ENCODE measurements at places on chromosomes 3 and 15.

- no peak for DNase-seq
These were observed 33.0 kb downstream of the CLEC3B start for GRCh38 chr3:45059132-45059531.

DNA sequence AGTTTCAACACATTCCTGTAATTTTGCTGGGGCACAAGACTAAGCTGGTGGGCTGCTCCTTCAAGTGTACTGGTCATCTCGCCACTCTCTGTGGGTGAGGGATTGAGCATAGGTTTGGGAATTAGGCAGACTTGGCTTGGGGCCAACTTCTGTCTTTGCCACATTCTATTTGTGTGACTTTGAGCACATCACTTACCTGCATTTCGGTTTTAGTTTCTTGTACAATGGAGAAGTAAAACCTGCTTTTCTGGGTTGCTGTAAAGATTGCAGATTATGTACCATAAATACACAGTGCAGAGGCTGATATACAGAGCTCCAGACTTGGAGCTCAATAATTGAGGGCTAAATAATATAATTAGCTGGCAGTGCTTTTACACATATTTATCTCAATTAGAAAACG, 162.1 kb downstream of the C3orf38 start:
- no peak for DNase-seq

- DNase-seq = no peak
These were observed 29.1 kb downstream of the SLC6A1 start for GRCh38 chr3:11021611-11022011.

DNA sequence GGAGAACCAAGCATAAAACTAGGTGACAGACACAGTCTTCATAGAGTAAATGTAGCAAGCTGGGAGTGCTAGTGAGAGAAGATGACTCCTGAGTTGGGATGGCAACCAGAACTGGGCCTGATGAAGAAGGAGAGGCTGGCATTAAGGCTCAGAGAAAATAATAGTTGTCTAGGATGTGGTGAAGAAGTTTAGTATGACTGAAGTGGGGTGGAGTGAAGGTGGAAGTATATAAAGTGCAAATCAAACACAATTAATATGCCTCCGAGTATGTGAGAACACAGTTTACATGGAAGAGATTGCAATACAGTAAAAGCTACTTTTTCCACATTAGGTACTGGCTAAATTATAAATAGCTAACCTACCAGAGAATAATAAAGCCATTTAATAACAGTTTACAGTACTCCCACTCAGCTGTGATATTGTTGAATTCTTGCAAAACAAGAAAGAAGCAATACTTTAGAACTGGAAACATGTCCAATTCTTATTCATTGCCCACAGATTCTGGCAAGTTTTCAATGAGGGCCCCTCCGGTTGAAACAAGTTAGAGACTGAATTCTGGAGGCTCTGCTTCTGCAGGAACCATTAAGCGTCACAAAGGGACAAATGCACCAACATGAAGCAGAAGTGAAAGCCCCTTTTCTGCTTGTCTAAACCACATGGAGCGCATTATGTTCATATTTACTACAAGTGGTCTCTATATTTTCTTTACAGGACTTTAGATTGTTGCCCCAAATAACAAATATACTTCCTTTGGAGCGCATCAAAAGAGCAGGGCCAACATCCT, 243.7 kb downstream of the SLC9A9 start:
- DNase-seq = no peak

DNA sequence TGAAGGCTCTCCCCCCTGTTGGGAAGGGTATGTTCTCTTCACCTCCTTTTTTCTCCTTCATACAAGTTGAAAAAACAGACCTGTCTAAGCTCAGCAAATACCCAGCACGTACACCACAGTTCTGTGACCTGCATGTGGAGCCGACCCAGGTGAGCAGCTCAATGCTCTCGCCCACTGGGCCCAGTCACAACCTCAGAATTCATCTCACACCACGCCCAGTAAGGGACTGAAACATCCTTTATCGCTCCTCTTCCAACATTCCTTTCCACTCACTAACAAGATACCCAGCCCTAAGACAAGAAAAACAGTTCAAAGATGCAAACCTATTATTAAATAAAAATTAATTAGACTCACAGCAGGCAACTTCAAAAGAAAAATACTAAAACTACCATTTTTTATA, 68.9 kb downstream of the FOXP1 start:
- DNase-seq = no peak

DNA sequence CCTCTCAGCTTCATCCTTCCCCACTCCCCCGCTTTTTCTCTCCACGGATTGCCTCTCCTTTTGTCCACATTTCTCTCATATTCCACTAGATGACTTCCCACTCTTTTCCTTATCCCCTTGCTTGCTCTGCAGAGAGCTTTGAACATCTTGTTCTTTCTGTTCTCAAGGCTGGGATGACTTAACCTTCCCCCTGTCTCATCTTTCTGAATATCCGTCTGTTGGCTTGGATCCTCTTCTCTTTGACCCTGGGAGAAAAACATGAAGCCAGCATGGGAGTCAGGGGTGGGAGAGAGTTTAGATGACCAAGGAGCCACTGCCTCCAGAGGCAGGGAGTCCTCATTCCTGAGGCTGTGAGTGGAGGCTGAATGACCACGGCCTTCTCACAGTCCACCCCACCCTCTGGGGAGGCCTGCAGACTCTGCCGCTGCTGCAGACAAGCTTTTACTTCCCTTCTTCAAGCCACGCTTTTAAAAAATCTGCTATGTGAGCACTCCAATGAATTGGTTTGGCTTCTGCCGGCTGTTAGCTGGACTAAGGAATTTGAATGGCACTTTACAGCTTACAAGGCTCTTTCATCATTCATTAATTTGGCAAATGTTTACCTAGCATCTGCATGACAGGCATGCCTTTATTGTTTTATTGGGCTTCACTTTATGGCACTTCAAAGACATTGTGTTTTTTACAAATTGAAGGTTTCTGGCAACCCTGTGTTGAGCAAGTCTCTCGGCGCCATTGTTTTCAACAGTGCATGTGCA, 111.6 kb upstream of the SLC6A6 start:
- no peak for DNase-seq

DNA sequence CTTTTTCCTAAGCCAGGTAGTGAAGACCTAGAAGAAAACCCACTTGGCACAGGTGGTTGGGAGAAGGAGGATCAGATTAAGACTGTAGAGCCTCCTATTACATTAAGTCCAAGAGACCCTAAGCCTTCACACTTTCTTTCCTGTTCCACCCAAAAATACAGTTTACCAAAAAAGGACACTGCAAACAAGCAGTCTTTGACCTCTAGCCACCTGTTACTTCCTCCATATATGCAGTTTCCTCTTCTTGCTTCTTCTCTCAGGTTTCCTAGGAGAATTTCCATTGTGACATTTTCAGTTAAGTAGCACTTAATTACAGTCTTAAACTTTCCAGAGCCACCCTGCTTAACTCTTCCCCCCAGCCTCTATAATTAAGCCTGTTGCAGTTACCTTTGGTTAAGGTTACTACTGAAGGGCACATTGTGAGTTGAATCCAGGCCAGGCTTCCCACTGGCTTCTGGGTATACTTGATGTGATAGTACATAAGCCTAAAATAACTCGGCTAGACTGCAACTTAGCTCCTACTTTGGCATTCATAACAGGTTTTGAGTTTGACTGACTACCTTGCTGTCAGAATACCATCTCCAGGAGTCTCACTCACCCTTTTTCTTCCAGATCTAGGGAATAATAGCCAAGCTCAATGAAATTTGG, 114.2 kb upstream of the UMPS start:
- DNase-seq = no peak

DNA sequence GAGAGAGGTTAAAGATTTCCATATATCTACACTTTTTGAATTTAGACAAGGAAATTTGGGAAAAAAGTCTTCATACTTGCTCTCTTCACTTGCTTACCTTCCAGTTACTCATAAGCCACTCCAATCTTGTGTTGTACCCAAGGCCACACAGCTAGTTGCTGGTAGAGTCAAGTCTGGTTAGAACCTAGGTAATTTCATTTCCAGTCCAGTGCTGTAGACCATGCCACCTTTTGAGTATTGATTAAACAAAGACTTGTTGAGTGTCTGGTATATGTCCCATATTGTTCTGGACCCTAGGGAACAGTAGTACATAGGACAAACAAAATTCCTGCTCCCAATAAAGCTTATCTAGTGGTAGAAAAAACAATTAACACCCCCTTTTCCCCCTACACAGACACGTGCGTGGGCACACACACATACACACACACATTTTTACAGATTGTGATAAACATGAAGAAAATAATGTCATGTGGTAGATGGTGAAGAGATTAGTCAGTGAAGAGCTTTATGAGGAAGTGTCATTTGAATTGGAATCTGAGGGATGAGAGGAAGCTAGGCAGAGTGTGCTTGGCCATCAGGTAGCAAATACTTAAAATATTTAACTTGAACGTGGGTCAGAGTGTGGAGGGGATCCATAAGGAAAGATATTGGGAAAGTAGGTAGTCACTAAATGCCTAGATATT, 2.1 kb downstream of the CMC1 start:
- peak; percentile 30 for DNase-seq

GRCh38 chr3:15860014-15860934, 62.5 kb upstream of the ANKRD28 start:
- DNase-seq = peak; percentile 67

- no peak for DNase-seq
These were observed 1036.1 kb downstream of the MCTP2 start for GRCh38 chr15:95267481-95267880.

GRCh38 chr15:84600331-84600686, 500 bp upstream of the ZSCAN2 start:
- peak; percentile 48 for DNase-seq

DNA sequence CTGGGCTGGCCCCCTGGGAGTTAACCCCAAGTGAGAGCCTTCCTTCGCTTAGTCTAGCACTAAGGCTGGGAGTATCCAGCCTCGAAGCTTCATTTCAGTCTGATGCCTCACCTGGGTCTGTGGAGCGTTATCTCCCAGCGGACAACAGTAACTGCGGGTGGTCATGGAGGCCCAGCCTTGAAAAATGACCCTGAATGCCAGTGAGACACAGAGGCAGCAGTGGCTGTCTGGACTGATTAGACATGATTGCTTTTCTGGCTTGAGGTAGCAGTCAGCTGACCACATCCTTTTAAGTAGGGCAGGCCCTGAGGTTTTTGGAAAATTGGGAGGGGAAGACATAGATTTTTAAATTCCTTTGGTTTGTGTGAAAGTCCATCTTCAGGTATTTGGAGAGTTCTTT, 28.2 kb upstream of the TRIM59 start:
- no peak for DNase-seq

DNA sequence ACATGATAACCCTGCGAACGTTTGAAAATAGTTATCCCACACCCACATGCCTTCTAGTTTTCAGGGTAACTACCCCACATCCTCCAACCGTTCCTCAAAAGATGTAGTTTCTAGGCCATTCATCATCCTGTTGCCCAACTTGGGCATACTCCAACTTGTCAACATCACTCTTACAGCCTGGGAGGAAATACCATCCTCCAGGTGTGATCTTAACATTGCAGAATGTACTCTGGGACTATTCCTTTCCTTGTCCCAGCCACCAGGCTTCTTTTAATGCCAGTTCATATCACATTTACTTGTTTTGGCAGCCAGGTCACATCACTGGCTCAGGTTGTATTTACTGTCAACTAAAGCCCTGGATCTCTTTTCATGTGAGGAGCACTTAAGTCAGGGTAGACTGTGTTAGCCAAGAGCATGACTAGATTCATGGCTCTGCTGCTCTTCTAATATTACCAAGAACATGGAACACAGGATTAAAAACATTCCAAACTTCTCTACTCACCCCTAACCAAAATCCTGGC, 4.0 kb upstream of the DENND6A start:
- DNase-seq = no peak

GRCh38 chr3:149332227-149332765, 1.1 kb downstream of the TM4SF18 start:
- no peak for DNase-seq

DNA sequence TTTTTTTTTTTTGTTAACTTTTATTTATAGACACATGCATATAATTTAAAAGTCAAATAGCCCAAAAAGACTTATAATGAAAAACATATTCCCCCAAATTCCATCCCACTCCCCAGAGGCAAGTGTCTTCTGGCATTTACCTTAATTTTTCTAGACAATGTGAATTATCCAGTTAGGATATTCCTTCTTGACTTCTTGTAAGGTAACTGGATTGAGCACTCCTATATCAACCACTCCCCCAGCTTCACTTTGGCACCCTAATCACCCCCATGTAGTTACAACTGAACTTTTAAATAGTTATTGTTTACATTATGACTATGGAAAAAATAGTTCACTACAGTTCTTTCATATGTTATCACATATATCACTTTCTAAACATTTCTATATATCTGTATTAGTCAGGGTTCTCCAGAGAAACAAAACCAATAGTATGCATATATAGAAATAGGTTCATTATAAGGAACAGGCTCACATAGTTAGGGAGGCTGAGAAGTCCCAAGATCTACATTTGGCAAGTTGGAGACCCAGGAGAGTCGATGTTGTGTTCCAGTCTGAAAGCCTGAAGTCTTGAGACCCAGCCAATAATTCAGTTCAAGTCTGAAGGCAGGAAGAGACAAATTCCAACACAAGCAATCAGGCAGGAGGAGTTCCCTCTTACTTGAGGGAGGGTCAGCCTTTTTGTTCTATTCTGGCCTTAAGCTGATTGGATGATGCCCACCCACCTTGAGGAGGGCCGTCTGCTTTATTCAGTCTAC, 175.8 kb downstream of the THSD4 start:
- DNase-seq = no peak

- DNase-seq = no peak
These were observed 4.9 kb downstream of the CCDC33 start for GRCh38 chr15:74240897-74241614.

- DNase-seq = no peak
These were observed 179.3 kb upstream of the CHRM5 start for GRCh38 chr15:33788906-33789540.

GRCh38 chr15:33662014-33662413, 306.3 kb upstream of the CHRM5 start:
- DNase-seq = no peak

DNA sequence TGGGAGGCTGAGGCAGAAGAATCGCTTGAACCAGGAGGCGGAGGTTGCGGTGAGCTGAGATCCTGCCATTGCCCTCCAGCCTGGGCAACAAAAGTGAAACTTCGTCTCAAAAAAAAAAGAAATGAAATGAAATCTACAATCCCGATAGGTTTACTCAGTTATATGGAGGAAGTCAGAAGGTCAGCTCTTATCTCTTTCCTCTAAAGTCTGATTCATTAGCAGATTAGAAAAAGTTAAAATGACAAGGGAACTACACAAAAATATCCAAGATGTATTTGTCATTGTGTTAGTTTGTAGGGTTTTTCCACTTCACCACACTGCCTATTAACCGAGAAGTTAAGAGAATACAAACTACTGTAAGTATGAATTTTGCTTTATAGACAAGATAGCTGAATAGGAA, 420.6 kb downstream of the SHQ1 start:
- no peak for DNase-seq

- DNase-seq = no peak
These were observed 376.1 kb upstream of the MCTP2 start for GRCh38 chr15:93855181-93855826.

GRCh38 chr3:111859974-111860859, 1.2 kb downstream of the PHLDB2 start:
- DNase-seq = no peak

- no peak for DNase-seq
These were observed 507.4 kb downstream of the TAFA4 start for GRCh38 chr3:68424796-68425460.
